CD4-positive, alpha-beta T cell treated with Interleukin-6 for 4 hours (primary cell): ENCODE measurements at places on chromosomes 7 and 10.

DNA sequence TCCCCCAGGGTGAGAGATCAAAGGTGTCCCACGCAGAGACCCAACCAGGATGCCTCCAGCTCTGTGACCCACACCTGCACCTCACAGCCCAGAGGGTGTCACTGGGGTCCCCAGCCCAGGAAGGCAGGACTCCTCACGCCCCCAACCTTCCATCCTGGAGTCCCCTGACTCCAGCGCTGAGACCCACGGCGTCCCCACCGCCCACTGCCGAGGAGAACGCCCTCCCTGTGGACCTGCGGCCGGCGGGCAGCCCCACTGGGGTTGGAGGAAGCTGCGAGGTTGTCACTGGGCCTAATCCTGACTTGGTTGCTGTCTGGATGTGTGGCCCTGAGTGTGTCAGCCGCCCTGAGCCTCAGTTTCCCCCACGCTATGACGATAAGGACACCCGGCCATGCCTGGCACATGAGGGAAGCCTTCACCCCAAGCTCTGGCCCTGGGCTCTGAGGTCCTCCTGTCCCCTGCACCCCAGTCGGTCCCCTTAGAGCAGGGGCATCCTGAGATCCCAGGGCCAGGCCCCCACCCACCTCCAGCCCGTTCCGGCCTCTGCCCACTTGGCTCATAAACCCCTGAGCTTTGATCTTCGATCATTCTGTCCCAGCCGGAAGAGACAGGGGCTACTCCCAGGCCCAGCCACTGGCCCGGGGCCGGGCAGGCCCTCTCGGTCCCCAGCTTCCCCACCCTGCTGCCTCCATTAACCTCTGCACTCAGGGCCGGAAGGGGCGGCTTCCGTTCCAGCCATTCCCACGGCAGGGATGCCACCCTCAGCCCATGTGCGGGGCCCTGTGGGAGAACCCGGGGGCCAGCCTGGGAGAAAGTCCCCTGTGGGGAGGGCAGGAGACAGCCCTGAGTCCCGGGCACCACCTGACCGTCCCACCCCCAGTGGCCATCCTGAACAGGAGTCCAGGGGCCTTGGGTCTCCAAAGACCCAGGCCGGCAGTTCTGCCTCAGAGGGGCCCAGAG, 113.2 kb downstream of the MICALL2 start:
- no peak for DNase-seq

DNA sequence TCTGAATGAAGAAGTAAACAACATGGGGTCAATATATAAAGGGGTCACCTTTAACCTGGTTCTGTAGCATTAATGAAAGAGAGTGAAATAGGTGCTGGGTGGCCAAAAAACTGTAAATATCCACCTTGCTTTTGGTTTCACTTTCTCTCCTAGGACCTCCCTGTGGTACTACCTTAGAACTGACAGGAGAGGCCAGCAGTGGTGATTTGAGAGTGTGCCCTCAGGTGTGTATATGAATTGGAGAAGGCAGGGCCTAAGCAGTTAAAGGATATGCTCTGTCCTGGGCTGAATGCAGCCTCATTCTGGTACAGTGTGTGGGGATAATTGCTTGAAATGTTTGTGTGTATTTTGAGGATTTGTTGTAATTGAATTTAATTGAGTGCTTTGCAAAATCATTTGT, 62.0 kb downstream of the BBS9 start:
- peak; percentile 11 for DNase-seq

DNA sequence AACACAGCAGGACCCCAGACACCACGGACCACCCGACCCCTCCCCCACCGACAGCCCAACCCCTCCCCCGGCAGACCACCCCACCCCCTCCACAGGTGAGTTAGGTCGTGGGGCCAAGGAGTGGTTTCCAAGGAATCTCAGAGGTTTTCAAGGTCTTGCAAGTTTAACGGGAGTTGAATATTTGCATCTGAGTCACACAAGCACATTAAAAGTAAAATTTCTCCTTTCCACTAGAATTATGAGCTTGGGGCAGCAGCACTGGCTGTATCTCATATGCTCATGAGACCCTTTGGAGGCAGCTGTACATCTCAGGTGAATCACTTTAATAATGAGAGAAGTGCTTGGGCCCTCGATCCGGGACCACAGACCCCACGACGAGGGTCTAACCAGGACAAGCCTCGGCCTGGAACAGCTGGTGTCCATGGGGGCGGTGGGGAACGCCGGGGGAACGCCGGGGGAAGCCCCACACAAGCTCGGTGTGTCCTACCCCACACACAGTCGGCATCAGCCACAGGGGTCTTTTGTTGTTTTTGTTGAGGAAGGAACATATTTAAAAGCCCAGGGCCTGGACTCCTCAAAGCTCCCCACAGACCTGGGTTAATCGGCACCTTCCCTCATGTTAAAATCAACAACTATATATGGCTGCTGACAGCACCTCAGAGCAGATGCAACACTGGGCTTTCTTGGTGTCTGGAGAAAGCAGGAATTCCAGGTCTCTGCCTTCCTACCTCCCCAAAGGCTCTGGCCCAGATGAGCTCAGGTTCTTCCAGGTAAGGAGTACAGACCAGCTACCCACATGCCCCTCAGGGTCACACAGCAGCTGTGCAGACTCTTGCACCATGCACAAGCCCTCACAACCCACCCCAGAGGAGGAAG, 130.3 kb downstream of the DIP2C start:
- DNase-seq = no peak

GRCh38 chr10:88974446-88975376, 15.9 kb upstream of the FAS start:
- DNase-seq = no peak

DNA sequence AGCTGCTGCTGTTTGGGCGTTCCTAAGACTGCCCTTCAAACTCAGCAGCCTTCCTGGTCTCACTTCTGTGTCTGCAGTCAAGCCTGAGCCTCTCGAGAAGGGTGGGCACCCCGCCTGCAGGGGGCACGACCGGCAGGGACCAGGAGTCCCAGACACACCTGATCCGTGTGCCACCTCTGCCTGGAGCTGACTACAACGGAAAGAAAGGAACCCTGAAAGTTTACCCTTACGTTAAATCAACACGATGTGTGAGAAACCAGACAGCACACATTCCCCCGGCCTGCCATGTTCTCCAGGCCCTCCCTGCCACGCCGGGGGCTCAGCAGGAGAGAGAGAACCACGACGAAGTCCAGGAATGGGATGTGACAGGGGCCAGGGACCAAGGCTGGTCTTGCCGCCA, 5.0 kb downstream of the MAD1L1 start:
- DNase-seq = no peak

DNA sequence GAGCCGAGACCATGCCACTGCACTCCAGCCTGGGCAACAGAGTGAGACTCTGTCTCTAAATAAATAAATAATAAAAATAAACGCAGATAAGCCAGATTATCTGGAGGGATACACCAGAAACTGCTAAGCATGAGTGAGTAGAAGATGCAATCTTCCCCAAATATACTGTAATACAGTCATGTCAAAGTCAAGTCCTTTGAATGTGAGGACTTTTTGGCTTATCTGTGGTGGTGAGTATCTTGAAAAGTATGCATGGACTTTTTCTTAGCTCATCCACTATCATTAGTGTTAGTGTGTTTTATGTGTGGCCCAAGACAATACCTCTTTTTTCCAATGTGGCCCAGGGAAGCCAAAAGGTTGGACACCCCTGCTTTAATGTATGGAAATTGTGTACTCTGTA, 44.7 kb upstream of the PITRM1 start:
- DNase-seq = no peak

DNA sequence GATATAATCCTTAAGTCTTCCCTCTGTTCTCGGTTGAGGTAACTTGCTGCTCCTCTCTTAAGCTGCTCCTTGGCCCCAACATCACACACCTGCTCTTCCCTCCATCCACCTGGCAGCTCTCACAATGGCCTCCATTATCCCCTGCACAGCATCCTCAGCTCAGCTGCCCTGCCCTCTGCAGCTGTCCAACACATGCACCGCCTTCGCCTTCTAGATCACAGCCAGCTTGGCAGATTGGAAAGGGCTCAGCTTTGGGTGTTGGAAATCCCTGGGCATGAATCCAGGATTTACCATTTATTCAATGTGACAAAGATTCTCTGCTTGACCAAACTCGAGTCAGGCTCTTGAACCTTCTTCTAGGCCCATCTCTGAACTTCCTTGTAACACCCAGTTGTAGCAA, 20.6 kb downstream of the RGR start:
- DNase-seq = no peak

GRCh38 chr7:70434376-70434775, 697.6 kb upstream of the GALNT17 start:
- DNase-seq = no peak

DNA sequence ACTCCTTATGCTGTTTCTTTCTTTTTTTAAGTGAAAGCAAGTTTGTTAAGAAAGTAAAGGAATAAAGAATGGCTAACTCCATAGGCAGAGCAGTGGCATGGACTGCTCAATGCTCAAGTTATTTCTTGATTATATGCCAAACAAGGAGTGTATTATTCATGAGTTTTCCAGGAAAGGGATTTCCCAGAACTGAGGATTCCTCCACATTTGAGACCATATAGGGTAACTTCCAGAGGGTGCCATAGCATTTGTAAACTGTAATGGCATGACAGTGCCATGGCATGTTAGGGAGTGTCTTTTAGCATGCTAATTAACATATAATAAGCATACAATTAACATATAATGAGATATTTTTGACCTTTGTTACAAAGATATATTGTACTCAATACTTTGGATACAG, 1034.5 kb upstream of the PHF14 start:
- no peak for DNase-seq
